ENCODE measurements at places on chromosomes 12 and 14.

DNA sequence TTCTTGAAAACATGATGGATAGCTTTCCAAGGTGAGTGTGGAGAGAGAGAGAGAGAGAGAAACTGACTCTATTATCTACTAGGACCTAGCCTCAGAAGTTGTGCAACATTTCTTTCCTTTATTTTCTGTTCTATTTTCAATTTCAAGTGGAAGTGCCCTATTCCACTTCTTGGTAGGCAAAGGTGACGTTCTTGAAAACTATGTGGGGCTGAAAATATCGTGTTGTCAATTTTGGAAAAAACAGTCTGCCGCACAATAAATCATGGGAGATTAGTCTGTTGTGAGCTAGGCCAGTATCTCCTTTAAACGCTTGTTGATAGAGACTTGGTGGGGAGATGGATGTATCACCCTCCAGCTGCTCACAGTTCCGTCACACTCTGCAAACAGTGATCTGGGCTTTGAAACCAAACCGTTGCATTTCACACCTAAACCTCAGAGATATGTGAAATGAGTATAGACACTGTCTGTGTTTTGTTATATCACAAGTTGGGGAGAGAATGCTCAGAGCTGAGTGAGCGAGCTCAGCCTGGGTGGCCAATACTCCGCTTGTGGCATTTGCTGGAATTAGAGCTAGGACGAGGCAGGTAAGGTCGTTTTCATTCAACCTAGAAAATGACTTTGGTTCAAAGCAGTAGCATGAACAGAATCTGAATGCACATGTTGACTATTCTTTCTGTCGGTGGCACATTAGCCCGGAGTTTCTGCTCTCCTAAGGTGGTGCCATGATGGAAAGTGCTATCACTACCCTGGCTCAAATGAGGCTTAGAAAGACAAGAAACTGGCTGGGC is 75.1 kb upstream of the ST8SIA1 start:
- DNase-seq: no peak
- H3K27ac ChIP-seq: peak overlapping the region; percentile 69
- no peaks in the 10 kb centered on the region for H3K4me1 ChIP-seq

DNA sequence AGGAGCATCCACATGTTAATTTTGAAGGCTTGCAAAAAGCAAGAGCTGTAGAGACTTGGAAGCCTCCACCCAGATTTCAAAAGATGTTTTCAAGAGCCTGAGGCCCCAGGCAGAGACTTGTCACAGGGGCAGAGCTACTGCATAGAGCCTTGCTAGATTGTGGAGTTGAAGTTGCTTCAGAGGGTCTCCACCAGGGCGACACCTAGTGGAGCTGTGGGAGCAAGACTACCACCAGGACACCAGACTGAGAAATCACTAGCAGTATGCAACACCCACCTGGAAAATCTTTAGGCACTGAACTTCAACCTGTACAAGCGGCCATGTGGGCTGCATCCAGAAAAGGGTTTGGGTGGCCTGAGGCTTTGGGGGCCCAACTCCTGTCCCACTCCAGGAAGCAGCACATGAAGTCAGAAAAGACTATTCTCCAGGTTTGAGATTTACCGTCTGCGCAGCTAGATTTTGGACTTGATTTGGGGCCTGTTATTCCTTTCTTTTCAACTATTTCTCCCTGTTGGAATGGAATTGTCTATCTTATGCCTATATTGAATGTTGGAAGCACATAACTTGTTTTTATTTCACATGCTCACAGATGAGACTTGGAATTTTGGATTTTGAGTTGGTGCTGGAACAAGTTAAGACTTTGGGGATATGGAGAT is 508.6 kb downstream of the FLRT2 start:
- no peak overlapping the region for H3K27ac ChIP-seq
- no peaks in the 10 kb centered on the region for H3K36me3 ChIP-seq
- no peaks in the 10 kb centered on the region for H3K27me3 ChIP-seq
- H3K4me3 ChIP-seq: no peak overlapping the region
- DNase-seq: peak; percentile 36
- no peaks in the 10 kb centered on the region for H3K4me1 ChIP-seq

- H3K36me3 ChIP-seq: no peaks in the 10 kb centered on the region
- no peaks in the 10 kb centered on the region for H3K27me3 ChIP-seq
- DNase-seq: no peak
- H3K4me3 ChIP-seq: no peak overlapping the region
Observed at GRCh38 chr12:99431203-99431602, 216.3 kb upstream of the GARIN6 start.

GRCh38 chr12:120886199-120887018 is 17.7 kb downstream of the SPPL3 start:
- H3K36me3 ChIP-seq: no peaks in the 10 kb centered on the region
- no peaks in the 10 kb centered on the region for H3K27me3 ChIP-seq
- peak overlapping the region; percentile 19 for H3K4me3 ChIP-seq
- DNase-seq: no peak

GRCh38 chr14:76262641-76263040 is 110.9 kb downstream of the GPATCH2L start:
- peaks cover 3% of the 10 kb centered on the region for H3K4me1 ChIP-seq
- no peaks in the 10 kb centered on the region for H3K36me3 ChIP-seq
- no peak overlapping the region for H3K4me3 ChIP-seq
- H3K27ac ChIP-seq: no peak overlapping the region

GRCh38 chr12:103877288-103877687 is 36.3 kb upstream of the NT5DC3 start:
- H3K4me3 ChIP-seq: no peak overlapping the region
- no peak overlapping the region for H3K27ac ChIP-seq
- H3K36me3 ChIP-seq: no peaks in the 10 kb centered on the region
- peaks cover 3% of the 10 kb centered on the region for H3K4me1 ChIP-seq
- no peaks in the 10 kb centered on the region for H3K27me3 ChIP-seq

DNA sequence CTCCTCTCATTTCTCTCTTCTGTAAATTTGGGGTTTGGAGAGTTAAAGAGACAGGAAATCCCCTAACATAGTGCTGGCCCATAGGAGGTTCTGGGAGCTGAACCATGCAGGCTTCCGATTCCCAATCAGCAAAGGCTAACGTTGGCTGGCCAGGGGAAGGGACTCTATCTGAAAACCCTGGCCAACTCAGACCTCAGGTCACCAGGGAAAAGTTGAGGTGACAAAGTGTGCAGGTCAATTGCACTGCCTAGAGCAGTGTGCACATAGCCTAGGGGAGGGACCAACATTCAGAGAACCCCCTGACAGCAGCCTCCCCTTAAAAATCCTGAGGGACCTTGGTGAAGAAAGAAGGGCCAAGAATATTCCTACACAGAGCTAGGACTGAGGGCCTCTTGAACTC is 38.9 kb downstream of the TTC7B start:
- no peak for DNase-seq
- no peaks in the 10 kb centered on the region for H3K4me1 ChIP-seq
- H3K4me3 ChIP-seq: no peak overlapping the region

GRCh38 chr12:121798787-121799155 is 5.0 kb upstream of the SETD1B start:
- H3K27me3 ChIP-seq: no peaks in the 10 kb centered on the region
- no peak for DNase-seq
- peaks cover 56% of the 10 kb centered on the region for H3K4me1 ChIP-seq
- peak overlapping the region; percentile 95 for H3K27ac ChIP-seq

DNA sequence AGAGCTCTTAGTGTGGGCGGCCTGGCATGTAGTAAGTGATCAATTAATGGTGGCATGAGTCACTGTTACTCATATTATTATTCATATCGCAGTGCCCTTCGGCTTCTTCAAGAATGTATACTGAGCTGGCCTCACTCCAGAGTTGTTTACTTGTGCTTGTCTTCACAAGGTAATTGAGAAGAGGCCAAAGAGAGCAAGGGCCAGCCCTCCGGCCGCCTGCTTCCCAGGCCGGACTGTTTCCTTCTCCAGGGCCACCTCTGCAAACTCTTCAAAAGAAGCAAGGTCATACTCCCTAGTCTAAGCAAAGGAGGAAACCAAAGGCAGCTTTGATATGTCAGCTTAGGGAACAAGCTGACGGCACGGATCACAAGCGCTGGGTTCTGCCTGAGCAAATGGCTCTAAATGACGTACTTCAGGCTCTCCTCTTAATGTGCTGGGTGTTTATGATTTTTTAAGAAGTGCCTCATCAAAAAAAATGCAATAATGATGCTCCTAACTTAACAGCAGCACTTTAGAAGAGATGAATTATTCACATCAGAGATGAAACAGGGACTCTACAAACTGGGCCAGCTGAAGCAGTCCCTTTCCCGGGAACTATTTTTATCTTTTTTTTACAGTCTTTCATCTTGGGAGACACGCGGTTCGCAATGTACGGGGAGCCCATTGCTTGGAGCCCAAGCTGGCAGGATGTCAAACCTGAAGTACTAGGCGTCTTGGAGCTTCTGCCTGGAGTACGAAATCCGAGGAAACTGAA is 65.6 kb upstream of the DLK1 start:
- no peak overlapping the region for H3K27ac ChIP-seq
- no peak for DNase-seq
- no peak overlapping the region for H3K4me3 ChIP-seq
- H3K27me3 ChIP-seq: peaks cover 2% of the 10 kb centered on the region

GRCh38 chr14:78403278-78403815 is 233.2 kb downstream of the NRXN3 start:
- DNase-seq: no peak
- no peak overlapping the region for H3K27ac ChIP-seq
- H3K36me3 ChIP-seq: no peaks in the 10 kb centered on the region
- no peaks in the 10 kb centered on the region for H3K27me3 ChIP-seq
- H3K4me1 ChIP-seq: no peaks in the 10 kb centered on the region

DNA sequence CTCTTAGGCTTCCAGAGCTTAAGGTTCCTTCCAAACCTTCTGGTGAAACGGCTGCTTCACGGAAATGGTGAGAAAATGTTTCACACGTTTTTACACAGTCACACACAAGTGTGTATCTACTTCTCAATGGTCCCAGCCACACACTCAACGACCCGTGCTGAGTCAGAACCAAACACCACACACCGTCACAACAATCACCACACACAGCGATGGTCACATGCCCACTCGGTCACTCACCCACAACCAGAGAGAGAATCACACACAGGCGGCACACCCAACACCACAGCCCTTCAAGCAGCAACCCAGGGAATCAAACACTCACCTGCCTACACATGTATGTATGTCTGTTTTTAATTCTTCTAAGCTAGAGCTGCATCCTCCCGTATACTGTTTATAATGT is 12.6 kb upstream of the PLEKHD1 start:
- H3K4me1 ChIP-seq: no peaks in the 10 kb centered on the region
- H3K36me3 ChIP-seq: no peaks in the 10 kb centered on the region
- no peak overlapping the region for H3K27ac ChIP-seq
- H3K27me3 ChIP-seq: no peaks in the 10 kb centered on the region
- H3K4me3 ChIP-seq: no peak overlapping the region
- DNase-seq: no peak

DNA sequence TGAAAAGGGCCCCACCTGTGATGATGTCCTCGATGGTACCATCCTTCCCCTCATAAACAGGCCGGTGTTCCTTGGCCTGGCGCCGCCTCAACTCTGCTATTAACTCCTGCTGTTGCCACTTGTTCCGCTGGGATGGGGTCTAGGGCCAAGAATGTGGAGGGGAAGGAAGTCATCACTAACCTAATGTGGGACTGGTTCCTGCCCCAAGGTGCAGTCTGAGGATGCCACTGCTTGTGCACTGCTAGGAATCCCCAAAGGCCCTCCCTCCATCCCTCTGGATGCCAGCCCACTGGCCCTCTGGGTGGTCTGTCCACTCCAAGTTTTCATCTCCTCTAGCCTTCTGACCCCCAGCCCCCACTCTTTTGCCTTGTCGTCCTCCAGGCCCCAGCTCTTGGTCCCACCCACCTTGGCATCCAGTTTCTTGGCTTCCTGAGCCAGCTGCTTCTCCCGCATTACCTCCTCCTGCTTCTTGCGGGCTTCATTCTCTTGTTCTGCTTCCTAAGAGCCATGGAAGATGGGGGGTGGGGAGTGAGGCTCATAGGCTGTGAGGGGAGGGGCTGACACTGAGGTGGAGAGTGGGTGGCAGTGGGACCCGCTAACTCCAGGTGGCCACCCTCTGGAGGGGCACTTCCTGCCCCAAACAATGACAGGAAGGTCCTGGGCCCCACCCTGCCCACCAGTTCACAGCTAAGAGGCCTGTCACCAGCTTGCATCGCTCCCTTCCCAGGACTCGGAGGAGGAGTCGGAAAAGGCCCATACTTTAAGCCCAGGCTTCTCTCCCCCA is 23.7 kb downstream of the PRPF40B start:
- no peak for DNase-seq
- peaks cover 29% of the 10 kb centered on the region for H3K4me1 ChIP-seq
- no peak overlapping the region for H3K27ac ChIP-seq
- no peaks in the 10 kb centered on the region for H3K27me3 ChIP-seq

- H3K27ac ChIP-seq: no peak overlapping the region
- no peaks in the 10 kb centered on the region for H3K27me3 ChIP-seq
- H3K4me1 ChIP-seq: no peaks in the 10 kb centered on the region
- DNase-seq: no peak
Observed at GRCh38 chr12:119096429-119097202, 82.1 kb upstream of the HSPB8 start.

GRCh38 chr14:66514213-66514612 is 6.3 kb downstream of the GPHN start:
- no peak for DNase-seq
- no peaks in the 10 kb centered on the region for H3K36me3 ChIP-seq
- H3K4me3 ChIP-seq: no peak overlapping the region
- no peak overlapping the region for H3K27ac ChIP-seq
- peaks cover 7% of the 10 kb centered on the region for H3K27me3 ChIP-seq

GRCh38 chr12:105382771-105383622 is 52.5 kb downstream of the C12orf75 start:
- H3K36me3 ChIP-seq: no peaks in the 10 kb centered on the region
- H3K4me1 ChIP-seq: no peaks in the 10 kb centered on the region
- no peaks in the 10 kb centered on the region for H3K27me3 ChIP-seq
- no peak overlapping the region for H3K27ac ChIP-seq
- H3K4me3 ChIP-seq: no peak overlapping the region

DNA sequence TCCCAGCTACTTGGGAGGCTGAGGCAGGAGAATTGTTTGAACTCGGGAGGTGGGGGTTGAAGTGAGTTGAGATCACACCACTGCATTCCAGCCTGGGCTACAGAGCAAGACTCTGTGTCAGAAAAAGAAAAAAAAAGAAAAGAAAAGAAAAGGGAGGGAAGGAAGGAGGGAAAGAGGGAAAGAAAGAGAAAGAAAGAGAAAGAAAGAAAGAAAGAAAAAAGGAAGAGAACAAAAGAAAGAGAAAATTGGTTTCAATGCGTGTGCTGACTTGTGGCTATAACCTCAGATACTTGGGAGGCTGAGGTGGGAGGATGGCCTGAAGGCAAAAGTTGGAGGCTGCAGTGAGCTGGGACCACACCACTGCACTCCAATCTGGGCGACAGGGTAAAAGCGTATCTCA is 128.4 kb upstream of the TBX3 start:
- no peaks in the 10 kb centered on the region for H3K36me3 ChIP-seq
- H3K27me3 ChIP-seq: no peaks in the 10 kb centered on the region
- no peak overlapping the region for H3K27ac ChIP-seq
- DNase-seq: no peak
- no peak overlapping the region for H3K4me3 ChIP-seq
- H3K4me1 ChIP-seq: no peaks in the 10 kb centered on the region

- H3K27ac ChIP-seq: peak overlapping the region; percentile 32
- H3K4me3 ChIP-seq: no peak overlapping the region
- peaks cover 18% of the 10 kb centered on the region for H3K27me3 ChIP-seq
- no peak for DNase-seq
Observed at GRCh38 chr14:61190341-61190740, 90.8 kb downstream of the TMEM30B start.
